IMR-90 (cell line): ENCODE measurements at places on chromosomes 2 and 18. TPM values are rescaled to one million over a fixed set of nuclear protein-coding genes. Genes with fewer than 3 reads are reported as not detected.

DNA sequence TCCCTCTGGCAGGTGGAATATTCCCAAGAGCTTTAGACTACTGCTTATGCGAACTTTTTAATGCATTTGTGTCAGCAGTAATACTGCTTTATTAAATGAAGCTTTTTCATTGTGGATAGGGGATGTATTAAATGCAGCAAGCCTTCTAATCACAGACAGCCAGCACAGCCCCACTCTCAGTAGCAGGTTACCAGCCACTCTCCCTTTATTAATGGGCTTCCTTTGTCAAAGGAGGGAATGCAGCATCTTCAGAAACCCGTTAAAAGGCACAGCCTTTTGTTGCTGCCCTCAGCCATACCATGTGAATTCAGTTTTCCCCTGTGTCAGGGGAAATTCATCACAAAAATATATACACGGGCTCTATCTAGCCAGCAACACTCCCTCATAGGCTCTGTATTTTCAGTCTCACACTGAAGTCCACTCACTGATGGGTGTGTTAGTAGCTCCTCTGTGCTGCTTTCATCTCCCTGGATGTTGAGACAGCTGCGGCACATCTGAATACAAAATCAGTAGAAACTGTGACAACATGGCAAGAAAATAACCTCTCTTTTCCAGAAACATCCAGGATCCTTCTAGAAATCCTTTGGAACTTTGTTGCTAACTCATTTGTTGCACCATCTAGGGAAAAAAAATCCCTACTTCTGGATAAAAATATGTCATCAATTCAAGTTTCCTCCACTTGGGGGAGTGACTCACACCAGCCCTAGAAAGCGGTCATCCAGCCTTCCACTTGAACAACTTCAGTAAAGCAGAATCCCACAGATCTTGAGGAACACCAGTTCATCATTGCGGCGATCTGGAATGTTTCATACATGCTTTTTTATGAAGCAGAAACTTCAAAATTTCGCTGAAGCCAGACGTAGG lies 48.4 kb downstream of the LRRTM1 start:
- DNase-seq = peak; percentile 27

Gene DSC1
- not detected in 2 replicates for total RNA-seq

GRCh38 chr2:74919827-74920226 lies 38.6 kb upstream of the POLE4 start:
- peak; percentile 48 for DNase-seq

GRCh38 chr2:75379476-75380210 lies 180.3 kb upstream of the TACR1 start:
- no peak for DNase-seq

Gene POTEC
- not detected in 2 replicates for total RNA-seq

Gene AQP12A
- not detected in 2 replicates for total RNA-seq

DNA sequence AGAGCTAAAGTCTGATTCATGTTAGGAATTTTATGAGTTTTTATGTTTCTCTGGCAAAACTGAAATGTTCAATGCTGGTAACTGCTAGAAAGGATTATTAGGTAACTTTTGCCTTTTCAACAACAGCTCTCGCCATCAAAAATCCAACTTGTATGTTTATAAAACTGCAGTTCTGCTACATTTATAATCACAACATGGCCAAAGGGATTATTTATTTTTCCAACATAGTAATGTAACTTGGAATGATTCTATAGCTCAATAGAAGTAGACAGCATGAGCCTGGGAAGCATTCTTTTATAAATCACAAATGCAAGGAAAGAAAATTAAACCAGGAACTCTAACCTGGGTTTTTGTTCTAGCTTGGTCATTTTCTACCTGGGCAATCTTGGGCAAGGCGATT lies 470.9 kb downstream of the TGIF1 start:
- DNase-seq = peak; percentile 60

Gene TUBA3E
- total RNA-seq = not detected in 2 replicates

DNA sequence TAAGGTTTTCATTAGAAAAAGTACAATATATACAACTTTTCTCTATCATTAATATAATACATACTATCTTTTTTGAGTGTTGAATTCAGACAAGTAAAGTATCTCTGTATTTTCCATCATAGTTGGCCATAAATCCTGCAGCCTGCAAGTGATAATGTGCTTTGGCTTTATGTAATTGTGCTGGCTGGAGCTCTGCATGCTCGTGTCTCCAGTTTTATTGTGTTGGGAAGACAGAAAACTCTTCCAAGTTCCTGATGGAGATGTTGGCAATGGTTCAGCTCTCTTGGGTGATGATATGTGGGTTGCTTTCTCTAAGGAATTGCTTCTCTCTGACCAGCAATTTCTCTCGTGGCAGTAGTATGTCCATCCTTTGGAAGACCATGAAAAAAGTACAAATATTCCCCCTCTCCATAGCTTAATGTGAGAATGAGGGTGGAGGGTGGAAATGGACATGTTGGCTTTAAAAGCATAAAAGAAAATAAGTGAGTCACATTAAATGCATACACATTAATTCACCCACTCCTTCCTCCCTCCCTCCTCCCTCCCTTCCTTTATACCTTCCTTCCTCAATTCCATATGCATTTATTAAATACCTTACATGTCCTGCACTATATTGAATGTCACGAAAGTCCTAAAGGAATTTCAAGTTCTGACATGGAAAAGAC lies 344.2 kb downstream of the MTX2 start:
- no peak for DNase-seq

GRCh38 chr18:10847907-10848306 lies 301.5 kb downstream of the PIEZO2 start:
- no peak for DNase-seq

Gene METTL8
- total RNA-seq = 10.6 and 20.0 TPM in 2 replicates

Gene MEIS1
- total RNA-seq = 157 and 209 TPM in 2 replicates

DNA sequence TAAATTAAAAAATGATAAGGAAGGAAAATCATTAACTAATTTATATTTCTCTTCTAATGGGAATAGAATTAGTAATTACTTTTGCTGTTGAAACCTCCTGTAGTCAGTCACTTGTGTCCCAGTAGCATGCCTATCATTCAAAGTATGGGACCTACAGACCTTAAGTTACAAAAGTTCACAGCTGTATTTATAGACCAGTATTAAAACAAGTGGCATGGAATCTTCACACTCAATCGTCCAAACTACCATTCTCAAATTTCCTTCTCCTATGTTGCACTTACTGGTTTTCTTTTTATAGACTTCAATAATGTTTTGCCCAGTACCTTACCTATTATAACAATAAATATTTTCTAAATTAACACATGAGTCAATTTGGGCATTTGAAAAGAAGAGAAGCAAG lies 639.9 kb downstream of the ERBB4 start:
- no peak for DNase-seq

GRCh38 chr2:65532326-65532725 lies 99.9 kb upstream of the SPRED2 start:
- no peak for DNase-seq

DNA sequence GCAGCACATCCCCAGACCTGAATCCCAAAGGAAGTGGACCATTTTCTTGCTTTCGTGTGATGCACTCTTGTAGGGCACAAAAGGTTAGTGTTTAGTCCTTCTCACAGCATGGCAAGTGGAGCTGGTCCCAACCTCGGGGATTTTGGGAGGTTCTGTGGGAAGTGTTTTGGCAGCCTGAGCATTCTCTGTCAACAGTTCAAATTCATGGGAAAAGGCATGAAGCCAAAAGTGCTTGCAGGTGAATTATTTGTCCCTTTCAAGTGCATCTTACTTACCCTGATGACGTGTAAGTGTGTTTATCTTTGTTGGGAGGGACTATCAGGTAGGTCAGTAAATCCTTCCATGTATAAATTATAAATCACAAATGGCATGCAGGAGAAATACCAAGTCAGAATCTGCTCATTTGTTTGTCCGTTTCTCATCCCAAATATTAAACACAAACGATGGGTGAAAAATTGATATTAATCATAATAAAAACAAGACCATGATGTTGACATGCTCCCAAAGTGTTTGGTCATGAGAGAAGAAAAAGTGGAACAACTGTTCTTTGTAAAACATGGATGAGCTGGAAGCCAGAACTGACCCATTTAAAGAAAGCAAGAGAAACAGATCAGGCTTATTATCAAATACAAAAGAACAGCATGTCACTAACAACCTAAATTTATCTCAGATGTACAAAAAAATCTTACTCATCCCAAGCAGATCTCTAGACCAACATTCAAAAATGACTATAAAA lies 57.6 kb downstream of the EPHA4 start:
- no peak for DNase-seq

Gene LBX2
- total RNA-seq = 0.18 and 0.56 TPM in 2 replicates

DNA sequence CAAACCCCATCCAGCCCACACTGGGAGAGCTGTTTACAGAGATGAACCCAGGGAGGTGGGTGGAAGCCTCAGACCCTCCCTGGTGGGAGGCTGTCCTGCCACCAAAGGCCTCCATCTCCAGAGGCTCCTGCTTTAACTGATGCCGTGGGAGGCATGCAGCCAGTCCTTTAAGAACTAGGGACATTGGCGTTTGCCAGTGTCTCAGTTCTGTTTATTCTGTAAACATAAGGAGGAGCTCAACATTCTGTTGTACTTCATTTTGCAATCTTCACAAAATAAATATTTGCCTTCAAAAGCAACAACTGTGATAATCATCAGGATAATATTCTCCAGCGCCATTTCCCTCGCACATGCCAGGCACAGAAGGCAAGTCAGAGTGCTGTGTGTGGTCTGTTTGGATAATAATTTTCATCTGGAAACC lies 6.8 kb downstream of the EDAR start:
- DNase-seq = no peak

Gene TNFRSF11A
- total RNA-seq = under 0.01 TPM in 1 of 2 replicates, not detected in the other

- peak; percentile 76 for DNase-seq
Measured at GRCh38 chr2:24613154-24613814, 122.2 kb downstream of the NCOA1 start.

DNA sequence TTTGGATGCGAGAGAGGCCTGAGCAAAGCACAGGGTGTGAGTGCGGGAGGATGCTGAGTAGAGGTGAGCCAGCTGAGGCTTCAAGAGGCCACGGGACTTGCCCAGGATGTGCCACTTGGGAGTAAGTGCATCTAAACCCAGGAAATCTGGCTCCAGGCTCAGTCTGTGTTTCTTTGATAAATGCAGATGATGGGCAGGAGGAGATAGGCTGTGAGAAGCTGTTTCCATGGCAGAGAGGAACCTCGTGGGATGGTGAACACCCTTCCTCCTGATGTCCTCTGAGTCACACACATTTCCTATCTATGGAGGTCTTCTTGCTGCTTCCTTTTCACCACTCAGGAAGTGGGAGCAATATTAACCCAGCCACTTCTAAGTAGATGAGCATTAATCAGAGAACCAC lies 38.4 kb upstream of the CELF4 start:
- no peak for DNase-seq

Gene CCDC141
- total RNA-seq = under 0.01 TPM in 1 of 2 replicates, not detected in the other

Gene CFAP53
- total RNA-seq = under 0.01 TPM in 2 replicates

- DNase-seq = no peak
Measured at GRCh38 chr2:107322416-107322815, 436.4 kb upstream of the ST6GAL2 start.

Gene DDX18
- total RNA-seq = 68.3 and 69.9 TPM in 2 replicates

GRCh38 chr2:181680055-181680936 lies at the start of gene NEUROD1:
Gene NEUROD1, minus strand, starts transcription at chr2:181680517. Its CDS starts 1,657 bp downstream, at chr2:181678860.
- no peak for DNase-seq

DNA sequence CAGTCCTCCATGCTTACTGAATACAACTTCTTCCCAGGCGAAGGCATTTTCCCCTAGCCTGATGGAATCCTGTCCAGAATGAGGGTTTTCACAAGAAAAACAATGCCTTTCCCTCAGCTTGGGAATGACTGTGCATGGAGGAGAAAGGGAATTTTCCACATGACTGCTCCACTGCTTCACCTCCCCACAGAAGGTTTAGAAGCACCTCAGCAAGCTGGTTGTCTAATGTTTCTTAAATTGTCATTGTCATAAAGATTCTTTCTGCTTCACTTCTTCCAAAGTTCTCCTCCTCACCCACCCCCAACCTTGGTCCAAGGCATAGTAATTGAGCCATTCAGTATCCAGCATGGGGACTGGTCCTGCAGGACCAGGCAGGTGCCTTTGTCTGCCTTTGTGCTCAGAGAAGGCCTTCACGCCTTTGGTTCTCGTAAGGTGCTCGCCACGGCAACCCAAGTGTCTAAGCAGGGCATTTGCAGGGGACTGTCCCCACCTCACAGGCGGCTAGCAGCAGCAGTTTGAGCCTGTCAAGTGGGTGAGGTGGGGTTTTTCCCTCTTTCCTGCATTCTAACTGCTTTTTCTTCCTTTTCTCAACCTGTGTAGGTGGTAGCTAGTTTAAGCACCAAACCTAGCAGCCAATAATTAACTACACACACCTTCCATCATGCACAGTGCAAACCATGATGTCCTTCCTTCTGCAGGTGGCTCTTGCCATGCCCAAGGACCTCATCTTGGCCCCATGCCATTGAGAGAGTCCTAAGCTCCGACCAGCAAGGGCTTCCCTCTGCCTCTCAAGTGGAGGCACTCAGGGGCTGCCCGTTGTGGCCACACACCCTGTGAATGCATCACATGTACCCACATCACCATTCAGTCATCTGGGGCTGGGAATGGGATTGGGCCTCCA lies 65.7 kb upstream of the BCL2L11 start:
- no peak for DNase-seq

GRCh38 chr2:61434314-61434713 lies 36.6 kb downstream of the USP34 start:
- no peak for DNase-seq

Gene REG1B
- total RNA-seq = not detected in 2 replicates

Gene MYL1
- not detected in 2 replicates for total RNA-seq

DNA sequence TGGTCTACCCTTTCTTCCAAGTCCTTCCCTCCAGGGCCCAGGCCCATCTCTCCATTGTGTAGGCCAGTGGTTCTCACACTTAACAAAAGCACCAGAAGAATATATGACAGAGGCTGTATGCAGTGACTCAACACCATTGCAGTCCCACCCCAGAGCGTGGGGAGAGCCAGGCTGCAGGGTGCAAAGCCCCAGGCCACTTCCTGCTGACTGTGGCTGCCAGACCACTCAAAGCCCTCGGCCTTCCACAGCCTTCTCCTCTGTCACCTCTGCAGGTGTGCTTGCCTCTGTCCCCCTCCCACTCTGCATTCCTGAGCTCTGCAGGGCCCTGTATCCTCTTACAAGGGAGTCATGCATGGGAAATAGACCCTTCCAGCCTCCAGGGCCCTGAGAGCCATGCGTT lies 40.4 kb upstream of the ARHGEF4 start:
- DNase-seq = no peak

DNA sequence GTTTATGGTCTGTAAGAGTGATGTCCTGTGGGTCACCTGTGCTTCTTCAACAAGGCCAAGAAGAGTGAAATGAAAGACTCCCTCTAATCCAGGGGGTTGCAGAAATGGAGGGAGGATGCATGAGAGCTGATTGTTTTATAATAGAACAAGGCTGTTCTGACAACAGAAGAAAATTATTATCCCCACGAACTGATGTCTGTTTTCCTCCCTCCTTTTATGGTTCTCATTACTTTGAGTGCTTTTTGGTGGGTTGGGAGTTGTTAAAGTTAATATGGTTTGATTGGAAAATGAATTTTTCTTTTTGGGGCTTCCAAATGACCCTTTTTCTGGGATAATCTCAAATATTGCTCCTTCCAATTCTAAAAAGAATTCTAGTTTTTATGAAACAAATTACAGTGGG lies 33.6 kb downstream of the GATA6 start:
- no peak for DNase-seq

GRCh38 chr2:99900556-99900955 lies 241.8 kb downstream of the AFF3 start:
- no peak for DNase-seq

GRCh38 chr2:38610851-38611801 lies 8.4 kb upstream of the HNRNPLL start:
- peak; percentile 77 for DNase-seq
